CD8-positive, alpha-beta memory T cell (primary cell): ENCODE measurements at places on chromosomes 5 and 9.
A peak's percentile ranks its signal among the peaks of the same experiment; 100 is the strongest.

DNA sequence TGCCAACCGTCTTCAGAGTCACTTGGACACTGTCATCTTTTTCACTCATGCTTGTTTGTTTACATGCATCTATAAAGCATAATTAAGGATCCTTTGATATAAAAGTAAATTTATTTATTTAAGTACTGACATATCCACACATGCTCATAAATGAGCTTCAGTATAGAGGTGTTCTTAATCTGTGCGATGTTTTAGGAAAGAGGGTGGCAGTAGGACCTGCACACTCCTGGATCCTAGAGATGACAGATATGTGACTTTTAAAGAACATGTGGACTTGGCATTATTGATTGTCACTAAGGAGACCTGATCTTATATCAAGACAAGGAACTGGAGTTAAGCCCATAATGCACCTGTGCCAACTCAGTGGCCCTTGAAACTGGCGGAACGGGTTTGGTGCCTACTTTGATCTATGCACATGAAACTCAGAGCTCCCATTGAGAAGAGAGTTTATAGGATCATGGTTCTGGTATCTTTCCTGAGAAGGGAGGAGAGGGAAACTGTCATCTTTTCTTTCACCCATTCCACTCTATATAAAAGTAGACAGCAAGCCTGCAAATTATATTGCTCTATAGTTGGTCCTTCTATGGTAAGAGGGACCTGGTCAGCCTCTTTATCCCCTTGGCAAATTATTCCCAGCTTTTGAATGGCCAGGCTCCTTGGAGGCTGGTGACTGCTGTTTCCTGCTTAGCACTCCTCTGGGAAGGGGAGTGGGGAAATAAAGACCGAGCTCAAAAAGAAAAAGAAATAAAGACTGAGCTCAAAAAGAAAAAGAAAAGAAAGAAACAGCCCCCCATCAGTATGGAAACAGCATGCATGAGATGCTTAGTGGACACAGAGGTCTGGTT lies 57.8 kb upstream of the LIFR start:
- no peaks in the 10 kb centered on the region for H3K36me3 ChIP-seq
- H3K4me3 ChIP-seq = no peak overlapping the region
- no peaks in the 10 kb centered on the region for H3K4me1 ChIP-seq

- no peak overlapping the region for H3K27ac ChIP-seq
- DNase-seq = no peak
- no peaks in the 10 kb centered on the region for H3K4me1 ChIP-seq
Measured at GRCh38 chr5:84343171-84343570, 41.5 kb downstream of the EDIL3 start.

GRCh38 chr5:126354858-126355731 lies 68.1 kb upstream of the GRAMD2B start:
- H3K36me3 ChIP-seq = no peaks in the 10 kb centered on the region
- H3K4me3 ChIP-seq = no peak overlapping the region
- H3K4me1 ChIP-seq = peaks cover 12% of the 10 kb centered on the region
- H3K27me3 ChIP-seq = no peaks in the 10 kb centered on the region
- no peak overlapping the region for H3K27ac ChIP-seq
- DNase-seq = no peak

DNA sequence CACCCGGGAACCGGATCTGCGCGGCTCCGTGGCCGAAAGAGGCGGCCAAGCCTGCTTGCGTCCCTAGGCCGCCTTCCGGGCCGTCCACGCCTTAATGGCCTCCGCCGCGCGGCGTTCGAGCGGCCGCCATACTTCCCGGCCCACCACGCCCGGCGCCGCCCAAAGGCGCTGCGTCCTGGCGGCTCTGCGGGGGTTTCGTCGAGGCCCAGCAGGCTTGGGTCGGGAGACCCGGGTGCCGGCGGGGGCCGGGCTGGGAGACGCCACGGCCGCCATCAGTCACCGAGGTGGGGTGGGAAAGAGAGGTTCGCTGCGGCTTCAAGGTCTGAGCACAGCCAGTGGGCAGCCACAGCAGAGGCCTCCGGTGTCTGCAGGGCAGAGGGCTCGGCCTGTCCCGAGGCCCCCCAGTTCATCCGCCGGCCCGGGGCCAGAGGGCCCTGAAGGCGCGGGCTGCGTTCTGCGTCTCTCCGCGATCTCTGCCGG lies 545.8 kb upstream of the CDH10 start:
- no peaks in the 10 kb centered on the region for H3K27me3 ChIP-seq
- H3K27ac ChIP-seq = no peak overlapping the region
- no peaks in the 10 kb centered on the region for H3K4me1 ChIP-seq
- DNase-seq = peak; percentile 42
- no peaks in the 10 kb centered on the region for H3K36me3 ChIP-seq
- H3K4me3 ChIP-seq = no peak overlapping the region

DNA sequence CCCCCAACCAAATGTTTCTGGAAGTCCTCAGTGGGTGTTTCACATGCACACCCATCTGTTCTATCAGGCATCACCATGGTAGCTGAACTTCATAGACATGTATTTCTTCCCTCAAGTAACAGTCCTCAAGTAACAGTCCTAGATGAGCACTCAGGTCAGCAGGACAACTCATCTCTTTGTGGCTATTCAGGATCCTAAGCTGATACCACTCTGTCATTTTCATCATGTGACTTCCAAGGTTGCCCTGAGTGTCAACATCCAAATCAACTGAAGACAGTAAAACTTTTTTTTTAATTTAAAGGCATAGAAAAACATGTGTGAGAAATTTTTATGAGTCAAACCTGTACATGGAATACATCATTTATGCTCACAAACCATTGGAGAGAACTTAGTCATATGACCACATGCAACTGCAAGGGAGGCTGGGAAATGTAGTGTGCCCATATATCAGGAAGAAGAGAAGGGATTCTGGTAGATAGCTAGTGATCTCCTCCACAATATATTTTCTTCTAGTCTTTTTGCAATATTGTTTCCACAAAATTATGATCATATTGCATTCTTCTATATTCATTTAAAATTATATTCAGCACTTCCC lies 64.2 kb upstream of the FST start:
- H3K27me3 ChIP-seq = no peaks in the 10 kb centered on the region
- no peak overlapping the region for H3K4me3 ChIP-seq
- DNase-seq = no peak
- no peaks in the 10 kb centered on the region for H3K4me1 ChIP-seq
- no peak overlapping the region for H3K27ac ChIP-seq

GRCh38 chr5:142667831-142668230 lies 18.1 kb downstream of the FGF1 start:
- peaks cover 4% of the 10 kb centered on the region for H3K27me3 ChIP-seq
- no peak overlapping the region for H3K4me3 ChIP-seq
- H3K4me1 ChIP-seq = no peaks in the 10 kb centered on the region
- no peaks in the 10 kb centered on the region for H3K36me3 ChIP-seq
- no peak for DNase-seq

GRCh38 chr9:126589349-126589748 lies 24.4 kb upstream of the LMX1B start:
- no peaks in the 10 kb centered on the region for H3K36me3 ChIP-seq
- DNase-seq = no peak
- no peak overlapping the region for H3K4me3 ChIP-seq
- no peaks in the 10 kb centered on the region for H3K4me1 ChIP-seq

DNA sequence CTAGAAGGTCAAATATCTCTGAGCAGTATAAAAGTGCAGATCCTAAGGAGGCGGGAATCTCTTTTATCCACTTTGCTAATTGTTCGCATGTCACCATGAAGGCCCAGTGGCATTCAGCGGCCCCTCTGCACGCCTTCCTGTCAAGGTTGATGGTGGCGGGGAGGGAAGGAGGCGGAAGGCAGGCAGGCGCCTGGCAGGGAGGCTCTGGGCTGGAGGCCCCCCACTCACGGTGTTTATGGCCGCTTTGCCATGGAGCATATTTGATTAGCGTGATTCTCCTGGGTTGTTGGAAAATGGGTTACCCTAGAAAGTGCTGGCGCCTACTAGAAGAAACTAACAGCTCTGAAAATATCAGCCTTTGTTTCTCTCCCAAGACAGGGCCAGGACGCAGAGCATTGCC lies 209.6 kb downstream of the FSTL4 start:
- no peak for DNase-seq
- no peaks in the 10 kb centered on the region for H3K4me1 ChIP-seq
- H3K36me3 ChIP-seq = no peaks in the 10 kb centered on the region
- no peaks in the 10 kb centered on the region for H3K27me3 ChIP-seq
- no peak overlapping the region for H3K27ac ChIP-seq
- H3K4me3 ChIP-seq = no peak overlapping the region

- no peaks in the 10 kb centered on the region for H3K36me3 ChIP-seq
- H3K4me3 ChIP-seq = no peak overlapping the region
- DNase-seq = no peak
- H3K27ac ChIP-seq = no peak overlapping the region
- H3K27me3 ChIP-seq = no peaks in the 10 kb centered on the region
- no peaks in the 10 kb centered on the region for H3K4me1 ChIP-seq
Measured at GRCh38 chr5:73668017-73668416, 42.0 kb downstream of the ARHGEF28 start.

DNA sequence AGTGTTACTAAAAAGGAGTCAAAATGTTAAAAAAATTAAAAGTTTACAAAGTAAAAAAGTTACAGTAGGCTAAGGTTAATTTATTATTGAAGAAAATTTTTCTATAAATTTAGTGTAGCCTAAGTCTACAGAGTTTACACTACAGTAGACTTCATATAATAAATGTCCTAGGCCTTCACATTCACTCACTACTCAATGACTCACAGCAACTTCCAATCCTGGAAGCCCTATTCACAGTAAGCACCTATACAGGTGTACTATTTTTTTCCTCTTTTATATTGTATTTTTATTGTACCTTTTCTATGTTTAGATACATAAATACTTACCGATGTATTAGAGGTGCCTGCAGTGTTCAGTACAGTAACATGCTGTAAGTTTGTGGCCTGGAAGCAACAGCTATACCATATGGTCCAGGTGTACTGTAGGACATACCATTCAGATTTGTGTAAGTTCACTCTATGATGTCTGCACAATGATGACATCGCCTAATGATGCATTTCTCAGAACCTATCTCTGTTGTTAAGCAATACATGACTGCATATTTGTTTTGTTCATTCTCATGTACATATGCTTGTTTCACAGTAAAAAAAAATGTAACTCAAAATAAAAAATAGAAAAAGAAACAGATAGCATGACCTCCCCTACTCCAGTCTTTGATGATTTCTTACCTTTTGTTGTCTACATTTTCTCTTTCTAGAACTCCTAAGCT lies 64.7 kb downstream of the NR3C1 start:
- H3K27ac ChIP-seq = no peak overlapping the region
- DNase-seq = no peak
- H3K4me3 ChIP-seq = no peak overlapping the region
- H3K36me3 ChIP-seq = no peaks in the 10 kb centered on the region
- H3K4me1 ChIP-seq = peaks cover 3% of the 10 kb centered on the region
- no peaks in the 10 kb centered on the region for H3K27me3 ChIP-seq

- no peak within 1 kb of the TSS for H3K27ac ChIP-seq
- peaks cover 23% of the 10 kb centered on the region for H3K27me3 ChIP-seq
- H3K4me3 ChIP-seq = peak within 1 kb of the TSS; percentile 8
- peaks cover 9% of the 10 kb centered on the region for H3K4me1 ChIP-seq
- DNase-seq = no peak
- H3K36me3 ChIP-seq = no peaks in the 10 kb centered on the region
Measured at GRCh38 chr5:78648359-78649210, at the start of gene LHFPL2. TSS of gene LHFPL2 (minus strand) at chr5:78648772. CDS start at chr5:78510213, 138,559 bp downstream.

DNA sequence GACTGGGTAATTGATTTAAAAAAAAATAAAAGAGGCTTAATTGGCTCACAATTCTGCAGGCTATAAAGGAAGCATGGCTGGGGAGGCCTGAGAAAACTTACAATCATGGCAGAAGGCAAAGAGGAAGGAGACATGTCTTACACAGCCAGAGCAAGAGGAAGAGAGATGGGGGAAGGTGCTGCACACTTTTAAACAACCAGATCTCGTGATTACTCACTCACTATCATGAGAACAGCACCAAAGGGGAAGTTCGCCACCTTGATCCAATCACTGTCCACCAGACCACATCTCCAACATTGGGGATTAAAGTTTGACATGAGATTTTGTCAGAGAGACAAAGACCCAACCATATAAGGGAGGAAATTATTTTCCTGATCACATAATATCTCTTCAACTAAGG lies 138.8 kb upstream of the NR4A3 start:
- no peaks in the 10 kb centered on the region for H3K4me1 ChIP-seq
- no peak overlapping the region for H3K27ac ChIP-seq
- no peaks in the 10 kb centered on the region for H3K27me3 ChIP-seq
- H3K4me3 ChIP-seq = no peak overlapping the region
- no peaks in the 10 kb centered on the region for H3K36me3 ChIP-seq

GRCh38 chr9:9998491-9999287 lies 614.1 kb downstream of the PTPRD start:
- H3K27me3 ChIP-seq = no peaks in the 10 kb centered on the region
- no peaks in the 10 kb centered on the region for H3K4me1 ChIP-seq
- H3K36me3 ChIP-seq = no peaks in the 10 kb centered on the region
- no peak overlapping the region for H3K4me3 ChIP-seq
- no peak overlapping the region for H3K27ac ChIP-seq
- DNase-seq = no peak

DNA sequence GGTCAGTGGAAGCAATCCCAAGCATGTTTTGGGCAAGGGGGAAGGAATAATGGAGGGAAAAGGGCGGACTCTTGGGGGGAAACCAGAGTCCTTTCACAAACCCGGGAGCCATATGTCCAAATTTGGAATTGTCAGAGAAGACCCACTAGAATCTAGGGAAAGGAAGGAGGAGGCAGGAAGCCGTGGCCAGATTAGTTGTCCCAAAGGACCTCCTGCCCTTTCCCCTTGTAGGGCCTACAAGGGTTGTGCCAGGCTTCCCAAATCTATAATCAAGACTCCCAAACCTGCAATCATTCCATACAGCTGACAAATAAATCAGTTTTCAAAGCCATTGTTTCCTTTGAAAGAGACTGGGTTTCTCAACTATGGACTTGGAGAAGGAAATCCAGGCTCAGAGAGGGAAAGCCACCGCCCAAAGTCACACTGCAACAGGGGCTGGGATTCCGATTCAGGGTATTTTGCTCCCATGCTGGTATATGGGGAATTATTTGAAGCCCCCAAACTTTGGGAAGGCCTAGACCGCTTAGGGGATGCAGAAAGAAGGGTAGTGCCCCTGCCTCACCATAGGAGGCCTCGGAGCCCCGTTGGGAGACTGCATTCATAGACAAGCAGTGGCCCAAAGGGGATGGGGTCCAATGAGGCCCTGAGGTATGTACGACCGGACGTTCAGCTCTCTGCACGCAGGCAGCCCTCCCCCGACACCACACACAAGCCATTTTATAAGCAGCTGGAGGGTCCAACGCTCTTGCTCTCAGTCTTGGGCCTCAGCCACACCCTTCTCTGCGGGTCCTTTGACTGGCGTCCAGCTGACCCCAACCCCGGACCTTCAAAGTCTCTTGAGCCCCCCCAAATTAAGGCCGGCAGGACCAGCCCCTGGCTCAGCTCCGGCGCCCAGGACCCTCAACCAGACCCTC lies 815 bp downstream of the ANXA6 start:
- H3K4me3 ChIP-seq = peak overlapping the region; percentile 86
- peak overlapping the region; percentile 70 for H3K27ac ChIP-seq
- peaks cover 5% of the 10 kb centered on the region for H3K36me3 ChIP-seq
- H3K27me3 ChIP-seq = no peaks in the 10 kb centered on the region
- H3K4me1 ChIP-seq = peaks cover 57% of the 10 kb centered on the region
- no peak for DNase-seq
